Stimulated activated CD4-positive, alpha-beta T cell treated with anti-CD3 and anti-CD28 coated beads, Interleukin-4, amount 100 ng/mL, for 48 hours (primary cell): ENCODE measurements at places on chromosomes 1 and 21.

- DNase-seq: no peak
These were observed 100.0 kb upstream of the SLC44A3 start for GRCh38 chr1:94719926-94720793.

DNA sequence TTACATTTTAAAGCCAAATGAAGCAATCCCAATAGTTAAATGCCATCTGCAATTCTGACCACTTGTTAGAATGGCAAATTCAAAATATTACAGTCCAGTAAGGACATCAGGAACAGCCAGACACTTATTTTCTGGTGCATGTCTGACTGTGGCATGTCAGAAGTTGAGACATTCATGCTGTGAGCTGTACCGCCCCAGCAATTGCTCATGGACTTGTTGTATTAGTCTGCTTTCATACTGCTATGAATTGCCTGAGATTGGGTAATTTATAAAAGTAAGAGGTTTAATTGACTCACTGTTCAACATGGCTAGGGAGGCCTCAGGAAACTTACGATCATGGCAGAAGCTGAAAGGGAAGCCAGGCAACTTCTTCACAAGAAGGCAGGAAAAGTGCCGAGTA lies 19.1 kb downstream of the DDAH1 start:
- DNase-seq: no peak

GRCh38 chr1:34709547-34709946 lies 45.3 kb upstream of the GJB5 start:
- DNase-seq: no peak

GRCh38 chr21:38729754-38730379 lies 75.9 kb upstream of the ETS2 start:
- no peak for DNase-seq

- no peak for DNase-seq
These were observed 511.6 kb downstream of the KIF26B start for GRCh38 chr1:245666412-245666811.

- DNase-seq: no peak
These were observed 3.0 kb upstream of the RASSF5 start for GRCh38 chr1:206504363-206504713.
